NCI-H2081 (cell line): ENCODE measurements at places on chromosomes 6 and 20.

GRCh38 chr6:14153228-14153627 is 35.7 kb downstream of the CD83 start:
- no peak for DNase-seq

DNA sequence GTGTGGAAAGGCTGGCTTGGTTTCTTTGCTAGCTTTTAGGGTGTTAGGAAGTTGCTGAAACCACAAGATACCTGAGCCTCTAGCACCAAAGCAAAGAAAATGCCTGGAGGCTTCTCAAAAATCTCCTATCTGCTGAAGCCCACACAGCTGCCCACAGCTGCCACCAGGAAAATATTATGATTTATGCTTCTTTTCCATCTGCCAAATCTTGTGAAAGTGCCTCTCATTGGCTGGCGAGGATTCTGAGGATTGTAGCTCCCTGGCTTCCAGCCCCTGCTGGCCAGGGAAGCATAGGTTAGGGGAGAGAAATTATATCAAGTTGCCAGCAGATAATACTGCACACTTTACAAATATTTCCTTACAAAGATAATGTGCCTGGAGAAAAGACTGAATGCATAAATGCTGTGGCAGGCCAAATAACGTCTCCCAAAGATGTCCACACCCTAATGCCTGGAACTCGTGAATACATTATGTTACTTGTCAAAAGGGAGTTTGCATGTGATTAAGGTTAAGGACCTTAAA is 98.4 kb downstream of the MRPL14 start:
- no peak for DNase-seq

DNA sequence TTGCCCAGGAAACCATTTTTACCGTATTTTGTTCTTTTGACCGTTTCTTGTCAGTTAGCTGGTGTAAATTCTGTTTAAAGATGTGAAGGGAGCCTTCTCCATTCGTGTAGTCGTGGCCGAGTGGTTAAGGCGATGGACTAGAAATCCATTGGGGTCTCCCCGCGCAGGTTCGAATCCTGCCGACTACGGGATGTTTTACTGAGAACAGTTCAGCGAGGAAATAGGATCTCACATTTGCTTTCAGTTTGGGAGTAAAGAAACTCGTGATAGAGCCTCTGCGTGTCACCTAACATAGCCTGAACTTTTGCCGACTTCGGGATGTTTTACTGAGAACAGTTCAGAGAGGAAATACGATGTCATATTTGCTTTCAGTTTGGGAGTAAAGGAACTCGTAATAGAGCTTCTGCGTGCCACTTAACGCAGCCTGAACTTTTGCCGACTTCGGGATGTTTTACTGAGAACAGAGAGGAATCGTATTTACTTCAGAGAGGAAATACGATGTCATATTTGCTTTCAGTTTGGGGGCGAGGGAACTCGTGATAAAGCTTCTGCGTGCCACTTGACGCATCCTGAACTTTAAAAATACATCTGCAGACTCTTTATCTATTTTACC is 5.9 kb upstream of the ZNF184 start:
- peak; percentile 75 for DNase-seq

- DNase-seq, result no peak
Measured at GRCh38 chr20:33418033-33418432, 16.7 kb upstream of the CDK5RAP1 start.

GRCh38 chr6:55872866-55873265 is 2.5 kb downstream of the BMP5 start:
- no peak for DNase-seq

- DNase-seq, result no peak
Measured at GRCh38 chr20:24339210-24339641, 130.2 kb upstream of the SYNDIG1 start.

DNA sequence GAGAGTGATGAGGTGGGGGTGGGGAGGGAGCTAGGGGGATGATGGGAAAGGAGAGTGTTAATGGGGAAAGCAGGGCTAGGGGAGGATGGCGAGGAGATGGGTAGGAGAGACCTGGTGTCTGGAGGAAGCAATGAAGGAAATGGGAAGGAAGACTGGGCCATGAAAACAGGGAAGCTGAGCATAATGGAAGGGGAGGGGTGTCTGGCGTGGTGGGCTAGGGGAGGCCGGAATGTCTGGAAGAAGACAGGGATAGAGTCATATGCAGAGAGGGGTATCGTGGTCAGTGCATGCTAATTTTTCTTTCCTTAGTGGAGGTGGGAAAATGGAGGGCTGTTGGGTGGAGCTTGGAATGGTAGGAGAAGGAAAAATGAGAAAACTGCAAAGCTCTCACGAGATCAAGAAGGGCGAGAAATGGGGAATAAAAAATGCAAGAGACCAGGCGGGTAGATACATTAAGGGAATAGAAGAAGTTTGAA is 423 bp downstream of the KLHDC3 start:
- no peak for DNase-seq

- no peak for DNase-seq
Measured at GRCh38 chr6:48401016-48401415, 290.0 kb upstream of the PTCHD4 start.

- DNase-seq, result no peak
Measured at GRCh38 chr6:7907159-7907558, 3.4 kb downstream of the TXNDC5 start.

DNA sequence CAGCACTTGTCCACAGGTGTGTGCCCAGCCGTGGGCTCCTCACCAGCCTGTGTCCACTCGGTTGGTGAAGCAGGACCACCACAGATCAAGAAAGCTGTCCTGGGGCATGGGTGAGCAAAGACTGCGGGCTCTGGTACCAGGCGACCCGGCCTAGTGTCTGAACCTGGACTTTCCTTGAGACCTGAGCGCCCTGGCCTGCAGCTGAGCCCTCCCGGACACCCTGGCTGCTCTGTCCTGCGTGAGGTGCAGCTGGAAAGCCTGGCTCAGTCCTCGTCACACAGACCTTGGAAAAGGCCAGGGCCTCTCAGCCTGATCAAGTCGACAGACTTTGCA is 201.2 kb upstream of the THBS2 start:
- no peak for DNase-seq

- DNase-seq, result no peak
Measured at GRCh38 chr6:126359936-126360537, 20.1 kb downstream of the CENPW start.

DNA sequence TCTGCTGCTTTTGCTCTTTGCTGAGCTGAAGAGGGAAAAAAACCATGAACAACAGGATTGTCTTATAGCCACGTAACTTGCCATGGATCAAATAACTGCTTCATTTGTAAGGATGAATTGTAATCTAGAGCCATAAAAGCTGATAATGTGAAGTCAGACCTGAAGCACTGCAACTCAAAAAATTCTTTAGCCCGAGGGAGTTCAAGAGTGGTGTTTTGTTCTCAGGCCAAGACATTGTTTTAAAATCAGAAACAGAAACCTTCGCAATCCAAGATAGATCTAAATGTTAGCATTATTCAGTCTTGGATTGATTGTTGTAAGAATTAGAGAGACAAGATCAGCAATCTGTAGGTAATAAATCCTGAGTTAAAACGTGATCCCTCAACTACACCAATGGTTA is at the start of gene TRAPPC3L:
Gene TRAPPC3L (minus strand): TSS at position 34 of the 400 bp plus-strand sequence. CDS start 170 bp downstream, outside the sequence.
- DNase-seq, result no peak

DNA sequence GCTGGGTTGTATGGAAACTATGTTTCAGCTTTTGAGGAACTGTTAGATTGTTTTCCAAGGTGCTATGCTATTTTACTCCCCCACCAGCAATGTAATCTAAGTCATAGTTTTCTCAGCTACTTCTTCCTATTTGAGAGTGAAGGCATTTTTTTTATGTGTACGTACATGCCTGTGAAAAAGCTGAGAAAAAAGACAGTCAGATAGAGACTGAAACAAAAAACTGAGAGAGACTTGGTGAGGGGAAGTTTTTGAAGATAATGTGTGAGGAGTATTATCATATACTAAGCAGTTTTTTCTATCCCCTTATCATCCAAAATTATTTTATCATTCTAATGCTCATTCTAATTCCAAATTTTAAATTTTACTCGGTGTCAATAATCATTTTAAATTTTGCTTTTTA is 780.0 kb downstream of the BCKDHB start:
- no peak for DNase-seq

GRCh38 chr20:45341939-45342854 is 6.0 kb downstream of the SDC4 start:
- peak; percentile 36 for DNase-seq

DNA sequence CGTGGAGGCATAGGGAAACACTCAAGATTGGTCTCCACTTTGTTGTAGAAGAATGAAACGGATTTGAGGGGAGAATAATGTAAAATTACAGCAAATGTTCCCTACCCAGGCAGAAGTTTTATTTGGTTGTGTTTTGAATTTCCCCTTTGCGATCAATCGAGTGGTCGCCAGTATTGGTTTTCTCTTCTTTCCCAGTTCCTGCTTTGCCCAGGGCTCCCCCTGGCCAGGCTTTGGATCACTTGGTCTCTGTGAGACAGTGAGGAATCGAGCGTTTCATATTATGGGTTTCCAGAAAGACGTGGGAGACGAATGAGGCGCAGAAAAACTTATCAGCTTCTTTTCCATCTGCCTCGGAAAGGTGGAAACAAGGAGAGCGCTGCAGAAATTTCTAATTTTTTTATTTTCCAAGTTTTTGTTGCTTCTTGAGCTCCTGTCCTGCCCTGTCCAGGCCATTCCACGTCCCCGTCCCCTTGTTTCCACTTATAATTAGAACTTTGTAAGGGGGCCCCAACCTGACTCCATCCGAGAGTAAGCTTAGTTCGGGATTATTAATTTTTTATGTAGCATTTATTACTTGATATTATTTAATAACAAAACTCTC is 7.5 kb upstream of the TBX18 start:
- DNase-seq, result no peak

DNA sequence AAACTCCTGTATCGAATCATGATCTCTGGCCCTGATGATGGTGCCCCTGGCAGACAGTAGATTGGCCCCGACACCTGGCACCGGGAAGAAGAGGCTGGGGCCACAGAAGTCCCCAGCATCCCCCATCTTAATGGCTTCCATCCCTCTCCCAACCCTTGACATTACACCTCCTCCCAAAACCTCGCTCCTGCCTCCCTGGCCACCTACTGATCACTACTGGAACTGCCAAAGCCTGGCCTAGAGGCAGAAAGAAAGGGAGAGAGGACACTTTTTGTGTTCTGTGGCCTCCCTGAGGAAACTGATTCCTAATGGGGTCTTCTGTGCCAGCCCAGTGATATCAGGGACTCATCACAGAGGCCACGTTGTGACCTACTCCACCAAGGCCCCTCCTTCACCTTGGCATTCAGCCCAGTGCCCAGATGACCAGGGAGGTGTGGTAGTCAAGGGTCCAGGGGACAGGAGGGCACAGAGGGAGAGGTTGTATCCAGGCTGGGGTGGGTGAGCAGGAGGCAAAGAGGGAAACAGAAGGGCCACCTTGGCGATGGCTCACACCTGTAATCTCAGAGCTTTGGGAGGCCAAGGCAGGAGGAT is 6.1 kb downstream of the C20orf173 start:
- no peak for DNase-seq

DNA sequence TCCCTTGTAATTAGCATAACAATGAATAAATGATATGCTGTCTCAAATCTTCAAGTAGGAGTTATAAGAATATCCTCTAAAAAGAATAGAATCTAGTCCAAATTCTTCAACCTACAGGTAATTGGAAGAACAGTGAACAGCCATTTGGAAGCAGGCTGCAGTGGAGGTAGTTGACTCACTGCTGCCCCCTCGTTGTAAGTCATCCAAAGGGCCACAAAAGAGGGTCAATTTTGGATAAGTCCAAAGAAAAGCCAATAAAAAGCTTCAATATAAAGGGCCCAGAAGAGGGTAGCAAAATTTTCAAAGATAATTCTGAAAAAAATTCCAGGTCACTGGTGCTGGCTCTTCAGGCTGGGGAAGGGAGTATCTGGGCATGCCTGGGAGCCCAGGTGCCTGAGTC is 60.8 kb upstream of the SSTR4 start:
- no peak for DNase-seq

DNA sequence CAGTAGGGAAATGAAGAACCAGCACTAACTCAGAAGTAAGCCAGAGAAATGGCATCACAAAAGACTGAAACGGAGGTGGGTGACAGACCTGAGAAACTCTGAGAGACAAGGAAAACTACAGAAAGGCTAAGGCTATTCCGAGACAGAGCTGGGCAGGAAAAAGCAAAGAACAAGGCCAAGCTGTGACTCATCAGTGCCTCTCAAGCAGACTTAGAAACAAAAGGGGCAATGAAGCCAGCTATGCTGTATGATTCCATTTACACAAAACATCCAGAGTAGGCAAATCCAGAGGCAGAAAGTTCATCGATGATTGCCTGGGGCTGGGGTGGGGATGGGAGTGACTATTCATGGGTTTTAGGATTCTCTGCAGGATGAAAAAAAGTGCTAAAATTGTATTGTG is 50.0 kb downstream of the SLC23A2 start:
- no peak for DNase-seq

DNA sequence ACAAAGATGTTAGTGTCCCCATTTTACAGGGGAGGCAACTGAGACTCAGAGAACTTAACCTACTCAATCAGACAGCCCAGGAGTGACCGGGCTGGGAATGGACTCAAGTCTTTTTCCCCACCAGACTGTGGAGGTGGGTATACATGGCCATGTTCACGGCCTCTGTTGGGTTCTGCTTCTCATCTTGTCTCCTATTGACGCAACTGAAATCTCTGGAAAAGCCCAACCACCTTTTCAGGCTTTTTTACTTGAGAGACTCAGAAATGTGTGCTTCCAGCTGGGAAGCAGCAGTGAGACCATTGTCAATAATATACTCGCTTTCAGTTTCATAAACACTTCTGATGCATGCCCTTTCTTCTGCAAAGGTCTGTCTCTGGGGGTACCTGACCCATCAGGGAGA is 70.7 kb downstream of the SOBP start:
- DNase-seq, result no peak

DNA sequence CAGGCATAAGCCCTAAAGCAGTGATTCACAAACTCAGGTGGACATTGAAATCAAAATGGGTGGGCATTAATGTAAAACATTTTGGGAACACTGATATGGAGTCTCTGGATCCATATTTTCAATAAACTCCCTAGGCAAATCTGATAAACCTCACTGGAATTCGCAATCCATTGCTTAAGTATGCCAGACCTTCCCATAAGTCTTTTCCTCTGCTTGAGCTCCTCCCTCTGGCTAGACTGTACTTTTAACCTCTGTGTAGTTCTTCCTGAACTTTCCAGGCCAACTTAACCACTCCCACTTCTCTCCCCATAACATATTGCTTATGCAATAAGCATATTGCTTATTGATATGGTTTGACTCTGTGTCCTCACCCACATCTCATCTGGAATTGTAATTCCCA is 629.7 kb upstream of the IMPG1 start:
- DNase-seq, result no peak

GRCh38 chr6:105317607-105318533 is 85.0 kb downstream of the PREP start:
- peak; percentile 29 for DNase-seq
